ENCODE measurements at places on chromosomes 5 and 9.

DNA sequence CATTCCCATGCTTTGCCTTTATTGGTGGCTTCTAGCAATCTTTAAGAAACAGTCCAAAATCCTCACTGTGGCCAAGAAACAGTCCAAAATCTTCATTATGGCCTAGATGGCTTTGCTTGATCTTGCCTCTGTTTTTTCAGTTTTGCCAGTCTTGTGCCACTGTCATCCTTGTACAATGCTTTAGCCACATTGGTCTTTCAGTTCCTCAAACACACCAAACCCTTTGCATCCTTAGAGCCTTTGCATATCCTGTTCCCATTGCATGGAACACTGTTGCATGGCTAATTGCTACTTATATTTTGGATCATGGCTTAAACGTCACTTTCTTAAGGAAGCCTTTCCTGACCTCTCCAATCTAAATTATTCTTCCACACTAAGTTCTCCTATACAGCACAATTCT lies 22.1 kb downstream of the MRRF start:
- DNase-seq = no peak

- no peak for DNase-seq
These were observed 491.1 kb downstream of the CCDC171 start for GRCh38 chr9:16043756-16044578.

DNA sequence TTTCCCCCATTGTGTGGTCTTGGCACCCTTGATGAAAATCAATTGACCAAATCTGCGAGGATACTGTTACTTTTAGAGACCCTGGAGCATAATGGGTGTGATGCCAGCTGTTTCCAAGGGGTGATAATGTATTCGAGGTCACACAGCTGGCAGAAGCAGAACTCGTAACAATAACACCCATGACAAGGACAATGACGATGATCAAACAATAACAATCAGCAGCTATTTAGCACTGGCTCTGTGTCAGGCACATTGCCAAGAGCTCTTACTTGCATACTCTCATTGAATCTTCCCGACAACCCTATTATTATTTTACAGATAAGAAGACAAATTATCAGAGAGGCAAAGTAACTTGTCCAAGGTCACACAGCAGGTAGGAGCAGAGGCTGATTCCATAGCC lies 223.7 kb upstream of the MSX2 start:
- DNase-seq = no peak

GRCh38 chr5:125717209-125717608 lies 706.0 kb upstream of the GRAMD2B start:
- peak; percentile 66 for DNase-seq

DNA sequence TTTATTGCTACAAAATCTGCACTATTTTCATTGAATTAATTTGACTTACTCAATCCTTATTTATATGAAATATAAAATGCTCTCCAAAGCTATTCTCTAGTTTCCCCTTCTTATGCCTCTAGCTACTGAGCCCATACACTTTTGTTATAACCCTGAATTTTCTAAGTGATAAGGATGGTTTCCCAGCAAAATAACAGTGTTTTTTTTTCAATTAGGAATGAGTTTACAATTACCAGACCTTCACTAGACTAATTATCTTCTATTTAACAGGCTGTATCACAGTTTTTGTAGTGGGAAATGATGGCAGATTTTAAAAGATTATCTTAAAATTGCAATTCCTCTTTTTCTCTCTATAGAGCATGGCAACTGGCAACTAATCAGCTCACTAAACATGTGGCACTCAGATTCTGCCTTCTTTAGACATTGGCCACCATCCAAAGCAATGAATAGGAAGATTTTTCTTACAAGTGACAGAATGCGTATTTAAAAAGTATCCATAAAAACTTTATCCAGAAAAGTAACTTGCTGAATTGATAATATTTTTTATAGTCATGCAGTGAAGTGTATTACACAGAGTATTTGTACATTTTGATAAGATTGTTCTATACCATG lies 585.7 kb upstream of the ZNF608 start:
- DNase-seq = no peak

DNA sequence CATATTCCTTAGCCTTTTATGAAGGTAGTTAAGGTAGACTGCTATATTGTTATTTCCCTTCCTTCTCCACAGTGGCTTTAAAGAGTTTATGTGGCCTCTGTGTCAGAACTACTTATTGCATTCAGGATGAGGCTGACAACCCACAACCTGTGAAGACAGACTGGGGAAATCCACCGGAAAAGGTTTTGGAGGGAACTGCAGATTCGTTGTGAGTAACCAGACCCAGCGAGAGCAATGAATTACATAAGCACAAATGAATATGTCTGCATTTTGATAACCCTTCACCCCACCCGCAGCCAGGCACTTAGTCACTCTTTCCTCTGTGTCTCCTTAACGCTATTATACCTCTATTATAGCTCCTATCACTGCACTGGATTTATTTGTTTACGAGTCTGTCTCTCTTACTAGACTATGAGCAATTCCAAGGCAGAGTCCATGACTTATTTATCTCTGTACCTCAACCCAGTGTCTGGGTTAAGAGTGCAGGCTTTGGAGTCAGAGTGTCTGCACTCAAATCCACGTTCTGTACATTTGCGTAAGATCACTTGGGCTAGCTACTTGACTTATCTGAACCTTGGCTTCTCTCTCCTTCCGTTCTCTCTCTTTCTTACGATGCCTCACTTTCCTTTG lies 19.2 kb downstream of the KCTD16 start:
- no peak for DNase-seq

DNA sequence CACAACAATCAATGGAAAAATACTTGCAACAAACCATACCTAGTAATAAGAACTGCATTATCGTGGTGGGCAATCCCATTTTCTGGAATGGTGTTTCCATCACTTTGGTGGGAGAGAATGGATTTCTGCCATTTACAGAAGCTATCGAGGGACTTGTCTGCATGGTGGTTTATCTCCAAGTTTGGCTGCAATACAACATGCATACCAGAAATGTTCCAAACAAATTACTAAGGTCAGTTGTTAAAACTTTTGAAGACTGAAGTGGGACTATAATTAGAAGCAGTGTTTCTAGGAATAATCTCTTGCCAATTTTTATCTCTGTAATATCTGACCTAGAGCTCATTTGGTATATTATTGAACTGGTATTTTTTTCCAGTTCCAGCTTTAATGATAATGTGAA lies 30.3 kb downstream of the ADAMTS6 start:
- DNase-seq = no peak

- no peak for DNase-seq
These were observed 50.3 kb upstream of the MTMR12 start for GRCh38 chr5:32363030-32363429.

- no peak for DNase-seq
These were observed 29.3 kb upstream of the PDE8B start for GRCh38 chr5:77181173-77181572.

GRCh38 chr9:131709771-131710431 lies 30.0 kb downstream of the RAPGEF1 start:
- no peak for DNase-seq

GRCh38 chr9:112401175-112401815 lies 21.4 kb downstream of the HSDL2 start:
- DNase-seq = no peak

DNA sequence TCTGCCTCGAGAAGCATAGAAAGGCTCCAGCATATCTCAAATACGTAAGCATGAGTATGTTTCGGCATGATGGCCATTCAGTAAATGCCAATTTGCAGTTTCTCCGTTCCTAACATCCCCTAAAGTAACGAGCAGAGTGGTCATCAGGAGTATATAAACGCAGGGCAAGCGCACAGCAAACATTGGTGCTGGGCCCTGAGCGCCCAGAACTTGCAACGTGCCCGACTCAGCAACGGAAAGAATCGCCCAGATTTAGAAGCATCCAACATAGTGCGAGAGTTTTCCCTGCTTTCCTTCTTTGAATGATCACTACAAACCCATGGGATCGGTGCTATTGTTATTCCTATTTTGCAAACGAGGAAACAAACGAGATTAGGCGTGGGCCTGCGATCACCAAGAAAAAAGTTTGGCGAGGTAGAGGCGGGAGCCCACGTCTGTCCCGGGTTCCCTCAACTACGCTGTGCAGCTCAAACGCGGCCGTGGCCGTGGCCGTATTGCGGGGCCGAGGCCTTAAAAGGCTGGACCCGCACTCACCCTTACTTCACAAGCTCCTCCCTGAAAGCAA lies 505 bp downstream of the RPS14 start:
- no peak for DNase-seq

DNA sequence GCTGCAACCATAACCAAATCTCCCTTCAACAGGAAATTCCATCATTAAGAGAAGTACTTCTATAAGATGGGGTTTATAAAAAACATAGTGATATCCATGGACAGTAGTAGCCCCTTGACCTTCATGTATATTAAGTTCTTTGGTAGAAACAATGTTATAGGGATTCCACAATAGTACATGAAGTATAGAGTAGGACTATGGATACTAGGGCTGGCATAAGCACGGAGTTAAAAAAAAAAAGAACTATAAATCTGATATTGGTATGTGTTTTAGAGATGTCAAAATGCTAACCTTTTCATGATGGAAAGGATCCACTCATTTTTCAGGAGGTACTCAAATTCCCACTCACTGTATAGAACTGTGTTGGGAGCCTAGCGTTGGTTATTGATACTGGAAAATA lies 337.6 kb downstream of the FGF10 start:
- no peak for DNase-seq

DNA sequence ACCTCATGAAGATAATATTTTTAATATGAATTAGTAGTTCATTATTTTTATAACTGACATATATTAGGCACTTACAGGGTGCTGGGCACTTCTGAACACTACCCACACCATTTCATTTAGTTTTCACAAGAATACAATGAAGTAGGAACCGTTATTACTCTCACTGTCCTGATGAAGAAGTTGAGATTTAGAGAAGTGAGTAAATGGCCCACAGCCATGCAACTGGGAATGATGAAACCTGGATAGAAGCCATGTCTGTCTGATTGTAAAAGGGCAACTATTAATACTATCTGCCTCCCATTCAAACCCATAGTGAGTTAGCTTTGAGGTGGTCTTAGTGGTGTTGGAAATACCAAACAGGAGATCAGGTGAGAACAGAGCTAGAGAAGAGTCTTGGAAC lies 29.6 kb upstream of the OTULINL start:
- no peak for DNase-seq

DNA sequence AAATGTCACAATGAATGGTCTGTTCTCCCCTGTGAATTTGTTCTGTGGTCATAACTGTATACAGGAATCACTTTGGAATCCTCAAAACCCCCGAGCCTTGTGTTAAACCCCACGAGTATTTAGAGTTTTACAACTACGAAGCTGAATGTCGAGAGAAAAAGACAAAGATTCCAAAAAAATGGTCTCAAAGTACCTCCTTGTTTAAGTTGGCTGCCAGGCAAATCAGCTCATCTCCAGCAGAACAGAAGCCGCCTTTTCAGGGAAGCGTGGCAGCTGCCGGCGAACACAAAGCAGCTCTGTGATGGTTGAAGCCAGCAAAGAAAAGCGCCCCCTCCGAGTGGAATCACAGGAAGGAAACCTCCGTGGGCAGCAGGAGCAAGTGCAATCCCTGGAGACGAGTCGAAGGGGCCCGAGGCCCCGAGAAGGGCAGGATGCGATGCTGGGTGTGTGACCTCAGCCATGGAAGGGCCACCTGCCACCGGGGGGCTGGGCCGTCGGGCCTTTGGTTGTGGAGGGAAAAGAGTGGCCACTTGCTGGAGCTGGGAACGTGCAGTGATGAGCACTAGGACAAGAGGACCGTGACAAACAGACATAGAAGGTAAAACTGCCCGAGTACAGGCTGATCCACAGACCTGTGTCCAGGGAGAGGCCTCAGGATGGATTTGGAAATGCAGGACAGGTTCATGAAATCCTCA lies 706.4 kb downstream of the SEMA5A start:
- no peak for DNase-seq

DNA sequence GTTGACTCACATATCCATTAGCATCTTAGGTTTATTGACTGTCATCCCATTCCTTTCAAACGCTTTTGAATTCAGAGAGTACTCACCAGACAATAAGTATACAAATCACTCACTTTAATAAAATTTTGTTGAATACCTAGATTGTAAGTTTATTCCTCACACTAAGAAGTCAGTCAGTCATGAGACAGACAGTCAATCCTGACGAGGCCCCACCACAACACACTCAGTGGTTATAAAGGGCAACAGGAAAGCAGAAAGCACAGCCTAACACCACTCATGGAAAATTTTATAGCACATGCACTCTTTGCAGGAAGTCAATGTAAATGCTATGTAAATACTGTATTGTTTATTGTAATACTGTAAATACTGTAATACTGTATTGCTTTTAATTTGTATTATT lies 176.3 kb upstream of the PTGER4 start:
- DNase-seq = no peak

DNA sequence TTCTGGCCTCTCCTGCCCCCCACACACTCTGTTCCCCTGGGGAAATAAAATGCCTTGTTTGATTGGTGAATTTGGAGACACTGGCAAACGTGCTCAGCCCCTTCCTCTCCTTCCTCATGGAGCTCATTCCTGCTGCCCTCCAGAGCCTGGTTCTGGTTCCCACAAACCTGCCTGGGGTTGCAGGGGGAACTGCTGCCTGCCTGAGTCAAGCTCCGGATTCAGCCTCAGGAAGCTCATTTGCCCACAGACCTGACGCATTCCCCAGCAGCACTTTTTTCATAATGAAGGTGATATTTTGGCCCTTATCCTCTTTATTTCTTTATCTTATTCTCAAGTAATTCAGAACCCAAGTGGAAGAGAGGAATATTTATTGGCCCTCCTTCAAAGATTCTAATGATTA lies 140.5 kb downstream of the TTLL11 start:
- no peak for DNase-seq

GRCh38 chr9:133869674-133870405 lies 122.3 kb downstream of the VAV2 start:
- no peak for DNase-seq

GRCh38 chr5:168209244-168209995 lies 82.0 kb upstream of the WWC1 start:
- peak; percentile 23 for DNase-seq

DNA sequence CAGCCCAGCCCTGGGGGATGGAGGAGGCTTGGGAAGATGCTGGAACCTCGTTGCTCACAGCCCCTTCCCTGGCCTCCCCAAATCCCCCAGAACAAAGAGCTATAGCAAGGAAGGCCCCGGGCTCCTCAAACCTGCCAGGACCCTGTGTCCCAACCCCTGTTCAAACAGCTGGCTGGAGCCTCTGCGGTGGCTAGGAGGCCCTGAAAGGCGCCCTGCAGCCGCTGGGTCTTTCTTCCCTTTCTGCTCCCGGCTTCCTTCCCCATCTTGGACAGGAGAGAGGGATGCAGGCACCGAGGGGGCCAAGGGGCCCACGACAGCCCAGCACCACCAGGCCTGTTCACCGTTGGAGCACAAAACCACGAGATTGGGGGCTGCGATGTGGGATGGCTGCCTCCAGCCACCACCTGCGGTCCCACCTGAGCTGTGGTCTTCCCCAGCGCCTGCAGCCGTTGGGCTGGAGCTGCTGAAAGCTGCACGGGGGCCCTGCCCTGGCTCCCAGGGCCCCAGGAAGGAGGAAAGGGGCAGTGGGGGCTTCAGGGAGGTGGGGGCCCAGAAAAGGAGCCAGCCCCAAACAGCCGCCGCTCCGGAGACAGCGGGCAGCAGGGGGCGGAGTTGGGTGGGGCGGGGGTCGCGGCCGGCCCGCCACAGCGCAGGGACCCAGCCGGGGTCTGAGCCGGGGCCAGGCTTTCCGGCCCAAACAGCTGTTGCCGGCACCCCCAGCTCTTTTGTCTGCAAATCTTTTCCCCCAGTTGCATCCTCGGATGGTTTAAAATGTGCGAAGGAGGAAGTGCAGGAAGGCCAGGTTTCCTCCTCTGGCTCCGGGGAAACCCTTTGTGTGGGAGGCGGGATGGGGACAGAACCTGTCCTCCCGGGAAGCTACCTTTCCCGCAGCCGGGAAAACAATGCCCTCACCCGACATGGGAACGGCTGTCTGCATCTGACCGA lies 16.1 kb downstream of the NOTCH1 start:
- no peak for DNase-seq

Measured in AG04449 (cell line).